ENCODE measurements at places on chromosomes 16 and 17.
A peak's percentile ranks its signal among the peaks of the same experiment; 100 is the strongest.

DNA sequence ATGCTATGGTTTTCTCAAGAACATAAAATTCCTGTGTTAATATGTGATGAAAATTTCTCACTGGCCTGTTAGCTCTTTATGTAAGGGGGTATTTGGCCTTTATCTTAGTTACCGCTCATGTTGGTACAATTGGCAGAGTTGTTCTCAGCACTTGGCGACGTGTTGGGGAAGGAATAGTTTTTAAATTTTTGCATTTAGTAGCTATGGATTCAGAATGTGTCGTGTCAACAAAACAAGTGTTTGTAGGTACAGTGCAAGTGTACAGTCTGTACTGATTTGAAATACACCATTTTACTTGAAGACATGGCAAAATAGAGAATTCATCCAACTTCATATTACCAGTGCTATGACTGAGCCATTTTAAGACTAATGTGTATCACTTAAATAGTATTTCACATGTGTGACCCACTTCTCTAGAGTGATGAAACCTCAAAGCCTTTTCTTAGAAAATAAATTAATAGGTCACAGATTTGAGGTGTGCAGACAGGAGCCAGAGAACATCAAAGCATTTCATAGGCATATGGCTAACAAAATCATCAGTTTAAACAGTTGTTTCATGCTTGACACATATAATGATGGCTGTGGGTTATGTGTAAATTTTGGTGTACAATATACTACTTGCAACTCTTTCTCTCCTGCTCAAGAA, 150.8 kb downstream of the PHKB start:
- no peak for DNase-seq

- no peak for DNase-seq
These were observed 1.7 kb downstream of the ARHGDIA start for GRCh38 chr17:81869221-81870130.

- peak; percentile 32 for DNase-seq
These were observed 5.9 kb downstream of the BBS2 start for GRCh38 chr16:56513972-56514371.

- DNase-seq, result no peak
These were observed 8.3 kb downstream of the TSC2 start for GRCh38 chr16:2056077-2056476.

GRCh38 chr16:63195336-63195735, 1159.1 kb upstream of the CDH8 start:
- no peak for DNase-seq

DNA sequence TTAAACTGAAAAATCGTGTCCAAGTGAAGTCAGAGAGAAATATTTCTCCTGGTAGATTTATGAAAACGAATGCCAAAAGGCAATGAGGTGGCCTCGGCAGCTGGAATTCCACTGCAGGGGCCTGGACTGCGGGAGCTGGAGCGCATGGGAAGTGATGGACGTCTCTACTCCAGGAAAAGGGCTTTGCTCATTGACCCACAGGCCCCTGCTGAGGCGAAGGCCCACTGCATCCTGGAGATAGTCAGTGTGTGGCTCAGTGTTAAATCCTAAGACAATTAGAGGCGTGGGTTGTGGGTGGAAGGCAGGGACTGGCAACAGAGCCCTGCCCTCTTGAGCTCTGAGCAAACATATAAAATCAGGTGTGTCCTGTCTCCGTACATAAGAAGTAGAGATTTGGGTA, 191.4 kb downstream of the SLC39A11 start:
- DNase-seq, result no peak

DNA sequence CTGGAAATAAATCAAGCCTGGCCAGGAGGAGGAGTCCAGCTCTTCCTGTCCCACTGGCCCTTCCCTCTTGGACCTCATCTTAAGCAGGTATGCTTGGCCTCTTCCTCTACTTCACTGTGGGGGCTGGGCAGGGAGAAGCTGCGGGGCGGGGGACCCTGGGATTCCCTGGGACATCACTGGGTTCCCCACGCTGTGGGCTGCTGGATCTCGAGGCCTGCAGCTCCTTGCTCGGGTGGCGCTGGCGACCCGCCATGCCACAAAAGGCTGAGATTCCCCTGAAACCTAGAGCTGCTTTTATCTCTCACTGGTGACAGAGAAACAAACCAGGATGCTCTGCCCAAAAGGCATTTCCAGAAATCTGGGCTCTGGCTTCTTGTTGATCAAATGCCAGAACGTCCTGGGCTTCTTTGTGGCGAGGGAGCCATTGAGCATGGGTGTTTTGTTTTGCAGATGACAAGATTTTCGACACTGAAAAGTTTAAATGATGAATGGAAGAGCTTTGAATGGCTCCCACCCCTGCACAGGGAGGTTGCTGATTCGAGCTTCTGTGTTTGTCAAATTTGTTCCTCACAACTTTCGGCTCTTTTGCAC, 8.6 kb upstream of the PGS1 start:
- DNase-seq, result no peak

GRCh38 chr17:29155966-29156338, 24.2 kb downstream of the MYO18A start:
- peak; percentile 67 for DNase-seq

DNA sequence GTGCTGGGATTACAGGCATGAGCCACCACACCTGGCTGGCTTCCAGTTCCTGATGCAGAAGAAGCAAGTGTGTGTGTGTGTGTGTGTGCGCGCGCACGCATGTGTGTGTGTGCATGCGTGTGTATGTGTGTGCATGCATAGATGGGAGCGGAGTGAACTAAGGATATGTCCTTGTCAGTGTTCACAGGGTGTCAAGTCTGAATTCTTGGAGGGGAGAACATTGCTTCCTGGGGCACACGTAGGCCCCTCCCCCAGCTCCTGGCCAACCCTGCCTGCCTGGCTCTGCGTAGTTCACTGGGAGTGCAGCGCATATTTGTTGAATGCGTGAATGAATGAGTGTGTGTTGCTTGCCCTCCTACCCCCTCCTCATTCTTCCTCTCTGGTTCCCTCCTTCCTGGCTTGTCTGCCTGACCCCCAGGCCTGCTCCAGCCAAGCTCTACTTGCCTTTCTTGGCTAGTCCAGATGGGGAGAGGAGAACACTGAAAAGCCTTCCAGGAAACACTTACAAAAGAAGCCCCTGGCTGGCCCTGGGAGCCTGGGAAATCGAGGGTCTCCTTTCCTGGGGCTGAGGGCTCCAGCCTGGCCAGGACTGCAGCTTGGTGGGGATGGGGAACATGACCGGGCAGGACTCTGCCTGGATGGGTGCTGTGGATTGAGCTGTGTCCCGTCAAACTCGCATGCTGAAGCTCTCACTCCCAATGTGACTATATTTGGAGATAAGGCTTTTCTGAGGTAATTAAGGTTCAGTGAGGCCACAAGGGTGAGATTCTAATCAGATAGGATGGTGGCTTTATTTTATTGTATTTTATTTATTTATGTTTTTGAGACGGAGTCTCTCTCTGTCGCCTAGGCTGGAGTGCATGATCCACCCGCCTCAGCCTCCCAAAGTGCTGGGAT, 27.9 kb downstream of the IGFBP4 start:
- peak; percentile 56 for DNase-seq

- DNase-seq, result no peak
These were observed 210.3 kb downstream of the SNX29 start for GRCh38 chr16:12186774-12187335.

DNA sequence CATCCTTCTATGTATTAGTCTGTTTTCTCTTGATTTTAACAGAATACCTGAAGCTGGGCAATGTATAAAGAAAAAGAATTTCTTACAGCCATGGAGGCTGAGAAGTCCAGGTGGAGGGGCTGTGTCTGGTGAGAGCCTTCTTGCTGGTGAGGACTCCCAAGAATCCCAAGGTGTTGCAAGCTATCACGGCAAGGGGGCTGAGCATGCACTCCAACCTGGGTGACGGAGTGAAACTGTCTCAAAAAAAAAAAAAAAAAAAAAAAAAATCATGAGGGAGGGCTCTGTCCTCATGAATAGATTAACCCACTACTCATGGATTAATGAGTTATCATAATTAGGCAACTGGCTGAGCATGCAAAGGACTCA, 19.4 kb downstream of the NQO1 start:
- DNase-seq, result no peak

- no peak for DNase-seq
These were observed 1.4 kb downstream of the STAT5A start for GRCh38 chr17:42289611-42290181.

DNA sequence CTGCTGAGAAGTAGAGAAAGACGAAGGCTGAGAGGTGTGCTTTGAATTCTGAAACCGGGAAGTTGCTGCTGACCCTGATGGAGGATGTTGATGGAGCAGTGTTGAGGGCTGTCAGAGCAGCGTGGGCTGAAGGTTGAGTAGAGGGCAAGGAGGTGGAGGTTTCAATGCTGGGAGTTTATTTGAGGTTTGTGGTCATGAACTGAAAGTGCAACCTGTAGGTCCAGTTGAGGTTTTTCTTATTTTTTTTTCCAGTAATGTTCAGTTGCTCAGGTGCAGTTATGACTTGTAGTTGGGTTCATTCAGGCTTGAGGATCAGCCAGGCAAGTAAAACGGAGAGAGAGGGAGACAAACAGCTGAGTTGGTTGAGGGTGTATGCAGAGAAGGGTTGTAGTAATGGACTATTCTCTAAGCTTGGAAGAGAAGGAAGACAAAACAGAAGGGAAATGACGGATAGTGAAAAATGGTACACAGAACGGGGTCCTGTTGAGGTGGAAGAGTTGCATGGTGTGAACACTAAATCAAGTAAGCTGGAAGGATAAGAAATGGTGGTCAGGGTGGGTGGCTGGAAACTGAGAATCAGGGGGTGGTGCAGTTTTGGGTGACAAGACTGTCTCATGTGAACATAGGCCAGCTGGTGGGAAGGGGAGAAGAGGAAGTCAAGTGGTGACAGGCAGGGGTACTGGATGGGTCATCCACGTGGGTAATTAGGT, 8.7 kb upstream of the UBE2G1 start:
- no peak for DNase-seq

GRCh38 chr17:4728124-4728523, 3.1 kb upstream of the MED11 start:
- DNase-seq, result no peak

DNA sequence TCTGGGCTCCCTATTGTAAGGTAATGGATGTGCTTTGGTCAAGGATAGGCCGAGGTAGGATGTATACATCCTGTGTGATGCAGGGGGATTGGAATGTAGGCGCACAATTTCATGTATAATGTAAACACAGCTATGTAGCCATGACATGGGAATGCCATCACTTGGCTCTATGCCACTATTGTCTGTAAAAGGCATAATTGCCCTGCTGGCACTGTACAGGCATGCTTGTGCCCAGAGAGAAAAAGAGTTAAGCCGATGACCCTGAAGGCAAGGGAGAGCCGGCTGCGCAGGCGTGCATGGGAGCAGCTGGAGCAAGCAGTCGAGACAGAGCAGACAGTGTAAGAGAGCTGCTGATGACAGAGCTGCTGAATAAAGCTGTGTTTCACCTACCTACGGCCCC, 212.5 kb upstream of the CPHXL start:
- DNase-seq, result no peak

- DNase-seq, result no peak
These were observed 8.1 kb downstream of the ANKRD11 start for GRCh38 chr16:89482150-89482816.

- no peak for DNase-seq
These were observed 89.3 kb upstream of the GSE1 start for GRCh38 chr16:85523602-85524364.

- DNase-seq, result no peak
These were observed 28.5 kb downstream of the CUEDC1 start for GRCh38 chr17:57926723-57927047.

GRCh38 chr17:77323413-77324171, 182.8 kb downstream of the SEC14L1 start:
- DNase-seq, result no peak

GRCh38 chr16:69555437-69555836, 10.3 kb upstream of the NFAT5 start:
- no peak for DNase-seq

DNA sequence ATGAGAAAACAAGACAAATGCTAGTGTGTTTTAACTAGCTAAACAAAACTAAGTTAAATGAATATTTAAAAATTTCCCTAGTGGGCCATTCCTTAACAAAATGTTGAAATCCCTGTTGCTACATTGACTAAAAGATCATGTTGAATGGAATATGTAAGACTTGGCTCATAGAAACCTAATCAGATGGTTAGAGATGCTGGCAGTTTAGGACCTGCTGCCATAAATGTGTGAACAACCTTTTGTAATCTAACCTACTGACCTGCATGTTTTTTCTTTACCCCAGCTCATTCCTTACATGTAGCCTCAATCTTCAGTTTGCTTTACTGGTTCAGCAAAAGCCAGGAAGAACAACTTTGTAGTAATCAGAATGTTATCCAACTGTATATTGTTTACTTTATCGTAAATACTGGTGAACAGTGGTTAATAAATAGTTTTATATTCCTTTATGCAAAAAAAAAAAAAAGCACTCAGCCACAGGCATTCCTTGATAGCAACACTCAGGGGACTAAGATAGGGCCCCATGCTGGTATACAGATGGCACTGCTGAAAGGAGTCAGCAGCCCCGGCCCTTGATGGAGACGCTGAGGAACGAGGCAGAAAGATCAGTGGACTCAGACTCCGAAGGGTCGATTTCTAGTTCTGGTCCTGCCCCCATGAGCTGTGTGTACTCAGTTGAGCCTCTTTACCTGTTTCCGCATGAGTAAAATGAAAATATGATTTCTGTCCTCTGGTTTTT, 78.2 kb downstream of the MARF1 start:
- DNase-seq, result no peak

DNA sequence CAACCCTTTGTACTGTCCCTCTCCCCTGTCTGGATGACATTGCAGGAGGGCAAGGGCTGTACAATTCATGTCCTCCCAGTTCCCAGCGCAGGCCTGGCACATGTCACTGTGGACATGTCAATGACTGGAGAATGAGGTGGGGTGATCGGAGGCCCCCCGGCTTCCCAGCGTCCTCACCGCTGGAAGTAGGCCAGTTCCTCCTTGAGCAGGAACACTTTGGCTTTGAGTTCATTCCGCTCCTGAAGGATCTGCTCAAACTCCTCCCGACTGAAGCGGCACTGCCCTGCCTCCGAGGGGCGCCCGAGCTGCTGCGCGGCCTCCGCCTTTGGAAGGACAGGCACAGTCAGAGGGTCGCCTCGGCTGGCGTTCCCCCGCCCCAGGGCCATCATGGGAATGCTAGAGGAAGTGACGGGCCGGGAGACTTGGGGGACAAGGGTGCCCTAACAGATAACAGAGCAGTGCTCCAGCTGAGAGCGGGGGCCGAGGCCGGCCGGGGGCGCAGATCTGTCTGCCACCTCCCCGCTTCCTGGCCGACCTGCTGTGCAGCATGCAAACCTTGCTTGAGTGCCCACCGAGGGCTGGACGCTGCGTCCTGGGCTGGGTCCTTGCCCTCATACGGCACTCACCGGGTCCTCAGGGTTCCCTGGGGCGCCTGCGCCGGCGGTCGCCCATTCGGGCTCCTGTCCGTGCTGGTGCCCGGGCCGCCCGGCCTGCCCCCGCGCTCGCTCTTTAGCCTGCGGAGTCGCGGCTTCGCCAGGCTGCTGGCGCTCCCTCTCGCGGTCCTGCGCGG, 1.3 kb downstream of the RILP start:
- DNase-seq, result no peak

Data from fibroblast of skin of left quadriceps (primary cell).